ENCODE measurements at places on chromosomes 12 and 14.

DNA sequence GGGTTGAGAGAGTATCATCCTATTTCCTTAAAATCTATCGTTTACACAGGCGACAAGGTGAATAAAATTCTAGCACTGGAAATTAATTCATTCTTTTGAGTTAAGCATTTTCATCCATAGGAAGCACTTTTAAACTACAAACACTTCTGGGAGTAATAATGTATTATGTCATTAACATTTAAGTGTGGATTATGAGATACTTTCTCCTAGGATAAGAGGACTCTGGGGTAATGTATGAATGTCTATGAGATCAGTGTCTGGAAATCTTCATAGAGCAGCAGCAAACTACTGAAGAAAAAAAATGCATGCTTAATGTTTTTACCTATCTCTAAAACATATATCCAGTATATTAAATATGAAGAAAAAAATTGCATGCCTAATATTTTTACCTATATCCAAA, 86.9 kb downstream of the EPS8 start:
- DNase-seq: no peak

- no peak for DNase-seq
These were observed 122.1 kb downstream of the SLC5A8 start for GRCh38 chr12:101087920-101088319.

- no peak for DNase-seq
These were observed 749.1 kb upstream of the TBX3 start for GRCh38 chr12:115433014-115433634.

- no peak for DNase-seq
These were observed 1320.6 kb downstream of the LRFN5 start for GRCh38 chr14:42927313-42927712.

- DNase-seq: no peak
These were observed 12.1 kb downstream of the SIRT4 start for GRCh38 chr12:120314220-120314619.

GRCh38 chr14:33647385-33647786, 303.5 kb downstream of the EGLN3 start:
- no peak for DNase-seq

- DNase-seq: no peak
These were observed 15.1 kb downstream of the GTF2A1 start for GRCh38 chr14:81205639-81206038.

DNA sequence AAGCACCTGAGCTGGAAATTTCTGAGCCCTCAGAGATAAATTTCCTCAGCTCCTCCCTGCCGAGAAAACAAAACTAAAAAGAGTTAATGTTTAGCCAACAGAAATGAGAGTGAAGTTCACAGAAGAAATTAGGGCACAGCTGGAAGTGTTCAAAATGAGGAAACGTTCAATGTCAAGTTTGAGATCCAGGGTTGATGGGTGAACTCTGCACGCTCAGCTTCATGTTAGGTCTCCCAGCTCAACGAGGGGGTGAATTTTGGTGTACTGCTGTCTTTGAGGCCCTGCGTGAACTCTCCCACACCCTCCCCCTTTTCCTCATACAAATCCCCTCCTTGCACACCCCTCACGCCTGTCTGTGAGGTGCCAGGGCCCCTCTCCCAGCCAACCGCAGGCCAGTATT, 13.3 kb upstream of the OAS3 start:
- DNase-seq: no peak

- no peak for DNase-seq
These were observed 835.9 kb downstream of the DIO2 start for GRCh38 chr14:79375356-79375755.

DNA sequence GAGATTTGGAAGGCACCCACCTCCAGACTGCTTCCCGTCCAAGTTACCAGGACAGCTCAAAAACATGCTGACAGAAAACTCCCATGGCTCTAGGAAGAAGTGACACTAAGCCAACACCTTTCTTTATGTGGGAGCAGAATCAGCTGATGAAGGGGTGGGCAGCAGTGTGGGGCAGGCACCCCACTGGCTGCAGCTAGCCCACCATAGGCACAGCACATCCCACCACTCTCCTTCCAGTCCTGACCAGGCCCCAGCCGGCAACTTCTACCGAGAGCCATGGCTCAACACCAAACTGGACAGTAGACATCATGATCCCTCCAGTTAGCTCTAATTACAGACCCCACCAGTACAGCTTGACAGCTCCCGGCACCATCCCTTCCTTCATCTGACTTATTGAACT, 45.0 kb downstream of the SH2B3 start:
- DNase-seq: no peak

DNA sequence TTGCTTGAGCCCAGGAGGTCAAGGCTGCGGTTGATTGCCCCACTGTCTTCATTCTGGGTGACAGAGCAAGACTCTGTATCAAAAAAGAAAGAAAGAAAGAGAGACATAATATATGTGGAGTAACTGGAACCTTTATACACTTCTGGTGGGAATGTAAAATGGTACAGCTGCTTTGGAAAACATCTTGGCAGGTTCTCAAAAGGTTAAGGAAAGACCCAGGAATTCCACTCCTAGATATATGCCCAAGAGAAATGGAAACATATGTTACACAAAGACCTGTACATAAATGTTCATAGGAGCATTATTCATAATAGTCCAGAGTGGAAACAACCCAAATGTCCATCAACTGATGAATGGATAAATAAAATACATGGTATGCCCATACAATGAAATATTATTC, 7.2 kb downstream of the RBMS2 start:
- no peak for DNase-seq

GRCh38 chr12:52604859-52605258, 3.6 kb upstream of the KRT72 start:
- no peak for DNase-seq

DNA sequence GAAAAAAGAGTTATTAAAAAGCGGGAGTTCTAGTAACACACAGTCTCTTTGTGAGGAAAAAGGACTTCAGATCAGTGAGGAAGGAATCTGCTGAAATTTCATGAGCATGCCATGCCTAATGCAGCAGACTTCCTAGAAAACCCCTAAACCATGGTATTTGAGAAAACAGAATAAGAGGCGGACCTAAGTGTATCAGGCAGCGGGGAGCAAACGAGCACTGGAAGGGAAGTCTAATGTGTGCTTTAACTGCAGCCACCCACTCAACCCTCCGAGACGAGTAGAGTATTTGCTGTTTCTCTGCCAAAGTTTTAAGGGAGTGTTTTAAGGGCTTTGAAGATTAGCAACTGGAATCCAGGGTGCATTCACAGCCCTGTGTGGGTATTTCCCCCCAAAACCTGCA, 36.5 kb downstream of the ACADS start:
- DNase-seq: no peak

DNA sequence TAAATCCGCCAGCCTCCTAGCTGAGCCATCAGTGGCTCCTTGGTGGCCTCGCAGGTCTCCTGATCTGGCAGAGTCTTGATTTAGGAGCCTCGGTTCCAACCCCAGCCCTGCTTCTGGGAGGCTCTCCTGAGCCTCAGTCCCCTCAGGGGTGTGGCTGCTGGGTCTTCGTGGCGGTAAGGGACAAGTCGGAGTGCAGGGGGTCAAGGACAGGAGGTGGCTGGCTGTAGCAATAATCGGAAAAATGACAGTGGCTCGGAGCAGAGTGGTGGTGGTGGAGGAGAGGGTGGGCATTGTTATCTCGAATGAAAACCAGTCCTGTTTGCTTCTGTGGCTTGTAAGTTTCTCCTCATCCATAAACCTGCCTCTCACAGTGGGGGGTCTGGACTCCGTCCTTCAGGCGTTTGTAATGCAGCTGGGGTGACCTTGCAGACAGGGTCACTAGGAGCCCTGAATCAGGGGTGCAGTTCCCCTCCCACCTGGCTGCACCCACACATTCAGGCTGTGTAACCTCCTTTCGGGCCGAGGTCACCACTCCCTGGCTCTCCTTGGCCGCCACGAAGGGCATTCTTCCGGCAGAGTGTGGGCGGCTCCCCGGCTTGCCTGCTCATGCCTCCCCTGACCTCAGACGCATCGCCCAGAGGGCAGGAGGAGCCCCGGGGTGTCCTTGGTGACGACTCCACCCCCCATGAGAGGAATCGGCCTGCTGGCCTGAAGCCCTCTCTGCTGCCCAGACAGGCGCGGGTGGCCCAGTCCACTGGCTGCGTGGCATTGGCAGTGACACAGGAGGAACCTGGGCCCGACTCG, 8.1 kb downstream of the BCL7A start:
- DNase-seq: no peak

- no peak for DNase-seq
These were observed 1.2 kb downstream of the EDDM3B start for GRCh38 chr14:20769421-20769820.

- DNase-seq: no peak
These were observed 62.7 kb downstream of the TTC7B start for GRCh38 chr14:90753456-90754005.

GRCh38 chr12:105721051-105721825, 390.7 kb downstream of the C12orf75 start:
- no peak for DNase-seq

GRCh38 chr12:54036620-54037359, 3.9 kb downstream of the HOXC5 start:
- no peak for DNase-seq

DNA sequence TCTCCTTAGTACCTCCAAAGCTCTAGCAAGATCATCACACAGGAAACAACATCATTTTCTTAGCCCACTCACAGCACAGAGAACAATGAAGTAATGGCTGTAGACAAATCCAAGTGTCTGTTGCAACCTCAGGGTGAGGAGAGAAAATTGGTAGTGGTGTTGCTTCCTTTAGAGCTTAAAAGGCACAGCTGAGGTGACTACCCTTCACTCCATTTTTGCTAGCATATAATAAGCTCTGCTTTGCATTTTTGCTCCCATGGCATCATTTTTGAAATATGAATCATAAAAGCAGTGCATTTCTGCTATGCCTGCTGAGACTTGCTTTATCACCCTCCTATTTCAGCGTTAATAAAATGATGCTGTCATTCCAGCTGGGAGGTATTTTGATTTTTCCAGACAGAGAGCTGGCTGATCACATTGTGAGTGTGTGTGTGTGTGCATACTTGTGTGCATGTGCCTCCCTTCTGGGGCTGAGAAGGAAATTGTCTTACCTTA, 18.5 kb upstream of the PCNX1 start:
- no peak for DNase-seq

DNA sequence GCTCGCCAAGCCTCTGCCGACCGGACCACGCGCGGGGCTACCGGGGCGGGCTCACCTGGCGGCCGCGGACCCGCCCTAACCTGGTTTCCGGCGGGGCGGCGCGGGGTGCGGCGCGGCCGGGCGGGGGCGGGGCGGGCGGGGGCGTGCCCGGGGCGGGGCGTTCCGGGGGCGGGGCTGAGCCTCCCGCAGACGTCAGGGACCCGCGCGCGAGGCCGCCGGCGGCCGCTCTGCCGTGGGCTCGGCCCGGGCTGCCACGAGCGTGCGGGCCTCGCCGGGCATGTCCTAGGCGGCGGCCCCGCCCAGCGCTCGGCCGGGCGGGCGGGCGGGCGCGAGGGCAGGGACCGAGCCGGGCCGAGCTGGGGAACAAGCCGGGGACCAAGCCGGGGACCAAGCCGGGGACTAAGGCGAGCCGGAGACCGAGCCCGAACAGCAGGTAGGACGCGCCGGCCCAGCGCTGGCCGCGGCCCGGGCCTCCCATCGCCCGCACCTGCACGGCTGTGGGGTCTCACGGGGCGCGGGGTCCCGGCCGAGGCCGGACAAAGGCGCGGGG, at the start of gene CEP170B:
CEP170B (plus strand) TSS at position 188 of the 550 bp plus-strand sequence. CDS start 3,183 bp downstream, outside the sequence.
- peak; percentile 83 for DNase-seq

DNA sequence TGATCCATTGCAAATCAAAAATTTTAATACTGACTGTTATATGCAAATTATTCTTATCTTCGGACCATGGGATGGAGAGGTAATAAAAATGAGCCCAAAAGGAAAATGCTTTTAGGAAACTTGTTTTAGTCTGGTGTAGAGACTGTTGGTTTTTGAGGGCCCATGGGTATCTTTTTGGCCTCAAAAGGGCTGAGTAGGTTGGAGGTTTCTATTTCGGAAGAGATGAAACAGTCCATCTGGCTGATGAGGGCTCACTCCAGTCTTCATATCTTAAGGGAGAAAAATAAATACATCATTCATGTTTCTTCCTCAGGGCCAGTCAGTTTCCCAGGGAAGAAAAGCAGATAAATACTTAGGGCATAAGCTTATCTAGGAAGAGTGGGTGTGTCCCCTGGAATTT, 290.7 kb downstream of the RMST start:
- DNase-seq: no peak

DNA sequence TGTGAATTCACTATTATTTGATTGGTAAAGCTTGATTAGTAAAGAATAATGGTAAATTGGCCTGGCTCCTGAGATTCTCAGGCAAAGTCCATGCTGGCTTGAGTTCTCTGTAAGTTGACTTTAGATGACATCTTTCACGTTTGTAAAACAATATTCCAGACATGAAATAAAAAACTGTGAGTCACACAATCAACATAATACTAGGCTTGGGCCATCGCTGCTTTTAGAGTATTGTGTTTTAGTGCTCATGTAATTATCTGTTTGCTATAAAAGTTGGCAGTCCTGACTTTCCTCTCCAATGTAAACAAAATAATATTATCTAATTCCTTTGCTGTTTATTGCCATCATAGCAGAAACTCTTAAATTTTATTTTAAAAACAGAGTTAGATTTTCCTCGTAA, 3.9 kb upstream of the TBC1D30 start:
- DNase-seq: no peak

- DNase-seq: no peak
These were observed 17.3 kb upstream of the KRR1 start for GRCh38 chr12:75528692-75529091.

DNA sequence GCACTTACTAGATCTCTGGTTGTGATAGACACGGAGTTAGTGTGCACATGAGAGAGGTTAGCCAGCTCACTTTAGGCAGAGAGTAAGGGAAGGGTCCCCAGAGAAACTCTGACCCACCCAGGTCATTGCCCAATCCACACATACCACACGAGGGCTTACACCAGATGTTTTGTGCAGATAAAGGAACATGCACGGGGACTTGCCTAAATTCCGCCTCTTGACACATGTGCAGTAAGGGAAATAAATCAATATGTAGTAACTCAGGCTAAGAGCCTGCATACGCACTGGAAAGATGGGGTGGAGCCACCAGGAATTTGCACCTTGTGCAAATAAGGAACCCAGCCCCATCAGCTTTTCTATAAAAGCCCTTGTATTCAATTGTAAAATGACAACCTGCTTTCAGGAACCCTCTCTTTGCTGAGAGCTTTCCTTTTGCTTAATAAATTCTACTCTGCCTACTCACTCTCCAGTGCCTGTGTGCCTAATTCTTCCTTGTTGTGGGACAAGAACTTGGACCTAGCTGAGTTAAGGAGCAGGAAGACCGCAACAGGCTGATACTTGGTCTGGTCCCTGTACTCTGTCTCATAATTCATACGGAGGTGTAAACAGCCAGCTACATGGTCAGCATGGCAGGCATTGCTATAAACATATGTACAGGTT, 120.2 kb downstream of the EMP1 start:
- DNase-seq: no peak

DNA sequence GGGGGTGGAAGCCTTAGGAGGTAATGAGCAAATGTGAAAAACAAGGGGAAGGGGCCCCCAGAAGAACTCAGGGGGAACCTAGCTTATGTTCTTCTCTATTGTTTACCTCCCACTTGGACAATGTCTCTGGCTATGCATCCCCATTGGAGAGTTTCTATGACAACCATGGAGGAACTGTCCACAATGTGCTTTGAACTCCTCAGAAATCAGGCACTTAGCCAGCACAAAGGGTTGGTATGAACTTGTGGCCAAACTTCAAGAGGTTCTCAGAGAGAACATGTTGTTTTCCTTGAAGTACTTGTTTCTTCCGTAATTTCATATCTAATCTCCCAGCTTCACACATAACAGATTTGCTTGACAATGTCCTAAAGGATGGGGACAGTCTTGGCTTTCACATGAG, 202.8 kb upstream of the PELI2 start:
- no peak for DNase-seq
